Stimulated activated CD4-positive, alpha-beta T cell treated with anti-CD3 and anti-CD28 coated beads, Interleukin-12 subunit alpha, Interleukin-12 subunit beta, amount 100 ng/mL, for 48 hours (primary cell): ENCODE measurements at places on chromosomes 7 and 10.

- no peak for DNase-seq
Measured at GRCh38 chr10:76885816-76886215, 751.8 kb downstream of the KCNMA1 start.

DNA sequence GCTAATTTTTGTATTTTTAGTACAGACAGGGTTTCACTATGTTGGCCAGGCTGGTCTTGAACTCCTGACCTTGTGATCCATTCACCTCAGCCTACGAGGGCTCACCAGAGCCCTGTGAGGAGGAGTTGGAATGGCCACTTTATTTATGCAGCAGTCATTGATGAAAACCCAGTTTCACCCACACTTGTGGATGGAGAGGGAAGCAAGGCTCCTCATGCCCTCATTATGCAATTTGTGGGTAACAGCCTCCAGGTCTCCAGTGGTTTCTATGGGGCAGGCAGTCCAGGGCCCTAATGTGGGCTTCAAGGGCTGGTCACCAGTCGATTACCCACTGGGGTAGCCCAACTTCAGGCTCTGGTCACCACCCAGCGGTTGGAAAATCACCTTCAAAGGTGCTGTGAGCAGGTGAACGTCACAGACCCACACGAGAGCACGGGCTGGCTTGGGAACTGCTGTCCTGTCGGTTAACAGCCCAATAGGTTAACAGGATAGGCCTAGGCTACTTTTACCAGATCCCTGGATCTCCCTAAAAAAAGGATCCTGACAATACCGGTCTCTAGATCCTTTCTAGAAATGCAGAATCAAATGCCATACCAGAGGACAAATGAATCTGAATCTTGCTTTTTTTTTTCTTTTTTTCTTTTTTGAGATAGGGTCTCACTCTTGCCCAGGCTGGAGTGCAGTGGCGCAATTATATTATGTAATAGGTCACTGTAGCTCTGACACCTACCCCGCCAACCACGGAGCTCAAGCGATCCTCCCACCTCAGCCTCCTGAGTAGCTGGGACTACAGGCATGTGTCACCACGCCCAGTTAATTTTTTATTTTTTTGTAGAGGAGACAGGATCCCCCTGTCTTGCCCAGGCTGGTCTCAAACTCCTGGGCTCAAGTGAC is 97.8 kb downstream of the SLC37A3 start:
- no peak for DNase-seq

DNA sequence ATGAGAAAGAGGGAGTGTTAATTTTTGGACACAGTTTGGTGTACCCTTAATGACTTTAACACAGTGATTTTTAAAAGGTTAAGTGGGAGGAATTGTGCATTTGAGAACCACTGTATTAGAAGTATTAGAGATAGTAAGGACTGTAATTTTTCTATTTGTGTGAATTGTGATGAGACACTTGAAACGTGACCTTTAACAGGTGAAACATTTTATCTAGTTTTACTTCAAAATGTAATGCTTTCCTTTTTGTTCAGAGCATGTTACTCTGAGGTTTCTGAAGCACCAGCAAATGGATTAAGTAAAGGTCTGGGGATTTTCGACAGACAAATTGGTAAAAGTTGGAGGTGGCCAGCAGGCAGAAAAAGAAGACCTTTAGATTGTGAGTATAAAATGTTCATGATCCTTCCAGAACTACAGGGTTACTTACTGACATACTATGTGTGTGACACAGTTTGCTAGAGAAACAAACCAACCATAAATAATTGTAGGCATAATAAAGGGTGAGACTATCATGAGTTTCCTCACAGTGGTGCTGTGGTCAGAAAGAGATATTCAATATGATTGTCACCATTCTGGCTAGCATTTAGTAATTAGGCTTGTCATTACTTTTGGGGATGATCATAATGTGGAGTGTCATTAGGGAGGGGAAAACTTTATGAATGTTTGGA is 26.1 kb downstream of the LCOR start:
- DNase-seq: no peak

- no peak for DNase-seq
Measured at GRCh38 chr7:91151916-91152315, 112.3 kb upstream of the FZD1 start.

- DNase-seq: no peak
Measured at GRCh38 chr7:101725921-101726320, 91.5 kb upstream of the CUX1 start.

DNA sequence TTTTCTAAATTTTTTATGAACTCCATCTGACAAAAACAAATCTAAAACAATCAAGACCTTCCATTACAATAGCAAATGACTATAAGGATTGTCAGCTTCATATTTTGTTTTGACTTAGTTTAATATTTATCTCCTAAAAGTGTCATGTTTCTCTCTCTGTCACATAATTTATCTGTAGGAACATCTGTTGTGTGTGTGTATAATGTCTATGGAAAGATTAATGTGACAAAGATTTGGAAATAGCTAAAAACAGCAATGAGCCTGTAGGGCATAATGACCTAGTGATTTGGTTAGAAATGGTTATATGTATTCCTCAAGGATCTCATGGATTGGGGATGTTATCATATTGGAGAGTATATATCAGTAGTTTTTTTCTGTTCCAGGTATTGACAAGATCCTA is 69.6 kb upstream of the MDFIC start:
- no peak for DNase-seq

GRCh38 chr7:70301673-70302185 is 703.5 kb downstream of the AUTS2 start:
- no peak for DNase-seq

GRCh38 chr10:89873055-89873454 is 171.7 kb downstream of the KIF20B start:
- DNase-seq: no peak

DNA sequence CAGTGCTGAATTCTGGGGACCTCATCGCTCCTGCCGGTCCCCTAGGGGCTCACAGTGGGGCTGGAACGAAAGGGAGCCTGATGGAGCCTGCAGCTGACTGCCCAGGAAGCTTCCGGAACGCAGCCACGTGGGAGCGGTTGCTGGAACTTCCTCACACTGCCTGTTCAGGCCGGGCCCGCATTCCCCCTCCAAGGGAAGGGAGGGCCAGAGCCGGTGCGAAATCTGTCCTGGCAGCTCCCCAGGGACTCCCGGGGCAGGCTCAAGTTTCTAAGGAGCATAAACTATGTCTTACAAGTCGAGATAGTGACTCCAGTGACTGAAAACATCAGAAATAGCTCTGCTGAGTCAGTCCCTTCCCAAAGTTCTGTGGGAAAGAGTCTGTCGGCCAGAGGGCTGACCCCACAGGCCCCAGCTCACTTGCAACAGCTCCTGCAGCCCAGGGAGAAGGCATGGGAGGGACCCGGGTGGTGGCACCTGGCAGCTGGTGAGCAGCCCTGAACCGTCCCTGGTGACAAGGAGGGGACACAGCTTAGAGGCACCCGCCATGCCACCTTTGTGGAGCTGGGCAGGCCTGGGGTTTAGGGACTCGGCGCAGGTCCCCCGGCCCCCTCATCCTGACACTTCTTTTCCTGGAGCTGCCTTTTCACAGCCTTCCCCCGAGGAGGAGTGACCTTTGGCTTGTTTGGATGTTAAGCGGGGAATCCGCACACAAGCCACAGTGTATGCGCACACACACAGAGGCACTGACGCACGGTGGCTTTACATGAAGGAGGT is 47.6 kb downstream of the PDGFA start:
- DNase-seq: no peak

DNA sequence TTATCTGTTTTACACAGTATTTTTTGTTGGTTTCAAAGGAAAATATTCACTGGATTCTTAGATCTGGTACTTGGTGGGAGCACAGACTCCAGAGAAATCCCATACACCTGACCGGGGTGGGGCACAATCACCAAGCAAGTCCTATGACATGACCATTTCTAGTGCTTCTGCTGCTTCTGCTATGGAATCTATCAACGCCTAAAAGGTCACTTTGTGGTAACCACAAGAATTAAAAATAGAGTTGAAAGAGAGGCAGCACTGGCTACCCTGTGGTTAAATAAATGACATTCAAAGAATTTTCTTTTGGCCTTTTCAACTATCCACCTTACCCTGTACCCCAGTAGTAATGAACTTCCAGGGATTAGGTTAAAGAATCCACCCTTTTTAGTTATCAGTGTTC is 329.9 kb upstream of the VWC2 start:
- no peak for DNase-seq

DNA sequence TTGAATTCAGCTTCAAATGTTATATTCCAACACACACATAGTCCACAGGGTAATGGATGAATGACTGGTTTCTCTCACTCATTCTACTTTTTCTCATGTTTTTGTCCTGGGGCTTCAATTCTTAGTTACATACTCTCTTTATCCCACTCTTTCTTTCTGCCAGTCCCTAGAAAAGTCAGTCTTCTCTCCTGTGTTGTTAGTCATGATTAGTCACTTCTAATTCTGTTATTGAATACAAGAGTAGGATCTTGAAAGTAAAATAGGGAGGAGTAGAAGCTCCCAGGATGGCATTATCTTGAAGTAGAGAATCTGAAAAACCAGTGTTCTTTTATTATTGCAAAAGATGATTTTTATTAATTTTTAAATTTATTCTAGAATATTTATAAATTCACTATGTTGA is 45.5 kb upstream of the CALCR start:
- no peak for DNase-seq

GRCh38 chr7:108109221-108109908 is 20.8 kb downstream of the LAMB4 start:
- no peak for DNase-seq

GRCh38 chr7:90828601-90829000 is 232.5 kb downstream of the CDK14 start:
- DNase-seq: no peak

- no peak for DNase-seq
Measured at GRCh38 chr7:114663502-114663901, 248.9 kb downstream of the FOXP2 start.
